ENCODE measurements at places on chromosomes 4 and X.
A peak's percentile ranks its signal among the peaks of the same experiment; 100 is the strongest.

GRCh38 chr4:130147641-130148040, 1051.7 kb downstream of the C4orf33 start:
- DNase-seq = no peak

GRCh38 chrX:104621781-104622180, 55.8 kb downstream of the IL1RAPL2 start:
- DNase-seq = no peak

- DNase-seq = no peak
Observed at GRCh38 chr4:100907465-100908454, 389.9 kb upstream of the EMCN start.

- DNase-seq = peak; percentile 34
Observed at GRCh38 chr4:150130933-150131332, 52.7 kb downstream of the DCLK2 start.

GRCh38 chr4:154490583-154491340, 837 bp downstream of the DCHS2 start:
- DNase-seq = no peak

Measured in NCI-H2029 (cell line).